EH (cell line): ENCODE measurements at places on chromosomes 12 and 14.
A peak's percentile ranks its signal among the peaks of the same experiment; 100 is the strongest.

- no peak for DNase-seq
Observed at GRCh38 chr12:5973461-5974115, 28.5 kb upstream of the ANO2 start.

DNA sequence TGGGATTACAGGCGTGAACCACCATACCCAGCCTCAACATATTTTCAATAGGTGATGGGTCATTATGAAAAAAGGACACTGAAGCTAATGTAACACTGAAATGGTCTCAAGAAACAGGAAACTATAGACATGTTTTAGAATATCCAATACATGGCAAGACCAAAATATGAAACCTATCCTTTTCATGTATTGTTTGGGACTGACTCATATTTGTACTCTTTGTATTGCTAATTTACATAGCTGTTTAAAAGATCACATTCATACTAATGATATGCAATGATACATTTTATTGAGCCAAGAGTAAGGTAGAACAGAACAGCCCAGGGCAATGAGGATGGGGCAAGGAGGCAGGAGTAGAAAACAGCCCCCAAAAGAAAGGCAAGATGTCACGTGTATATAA lies 32.6 kb downstream of the RESF1 start:
- no peak for DNase-seq

GRCh38 chr12:93979189-93979588 lies 169.2 kb upstream of the PLXNC1 start:
- DNase-seq, result peak; percentile 37

- DNase-seq, result no peak
Observed at GRCh38 chr14:72752034-72752412, 141.9 kb downstream of the DPF3 start.

DNA sequence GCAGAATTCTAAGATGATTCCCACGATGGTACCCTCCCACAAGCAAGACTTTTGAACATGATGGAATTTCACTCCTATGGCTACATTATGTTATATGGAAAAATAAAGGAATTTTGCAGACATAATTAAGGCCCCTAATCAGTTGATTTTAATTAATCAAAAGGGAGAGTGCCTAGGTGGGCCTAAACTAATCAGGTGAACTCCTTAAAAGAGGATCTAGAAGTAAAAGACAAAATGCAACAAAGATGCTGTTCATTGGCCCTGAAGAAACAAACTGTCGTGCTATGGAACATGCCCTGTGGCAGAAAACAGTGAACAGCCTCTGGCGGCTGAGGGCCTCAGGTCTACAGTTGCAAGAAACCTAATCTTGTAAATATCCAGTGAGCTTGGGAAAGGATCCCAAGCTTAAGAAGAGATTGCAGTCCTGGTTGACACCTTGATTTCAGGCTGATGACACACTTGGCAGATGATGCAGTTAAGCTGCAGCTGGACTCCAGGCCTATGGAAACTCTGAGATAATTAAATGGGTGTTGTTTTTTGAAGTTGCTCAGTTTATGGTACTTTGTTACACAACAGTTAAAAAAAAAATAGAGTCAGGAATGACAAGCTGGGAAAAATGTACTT lies 13.8 kb downstream of the TMCC3 start:
- no peak for DNase-seq

DNA sequence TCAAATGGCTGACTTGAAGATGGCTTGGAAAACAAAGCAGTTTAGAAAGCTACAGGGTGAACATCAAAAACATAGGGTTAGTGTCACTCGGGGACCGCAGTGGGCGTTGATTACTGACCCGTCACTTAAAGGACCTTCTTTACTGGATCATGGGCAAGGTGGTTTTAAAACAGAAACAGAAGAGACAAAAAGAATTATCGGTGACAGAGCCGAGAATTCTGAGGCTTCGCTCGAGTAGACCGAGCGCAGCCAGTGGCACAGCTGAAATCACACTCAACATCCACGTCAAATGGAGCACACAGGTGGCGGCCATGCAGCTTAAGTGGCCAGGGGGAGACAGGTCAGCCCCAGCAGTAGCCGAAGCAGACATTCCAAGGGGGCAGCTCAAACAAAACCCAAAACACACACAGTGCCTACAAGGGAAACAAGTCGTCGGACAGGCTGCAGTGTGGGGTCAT lies 17.3 kb downstream of the SNRNP35 start:
- DNase-seq, result no peak

DNA sequence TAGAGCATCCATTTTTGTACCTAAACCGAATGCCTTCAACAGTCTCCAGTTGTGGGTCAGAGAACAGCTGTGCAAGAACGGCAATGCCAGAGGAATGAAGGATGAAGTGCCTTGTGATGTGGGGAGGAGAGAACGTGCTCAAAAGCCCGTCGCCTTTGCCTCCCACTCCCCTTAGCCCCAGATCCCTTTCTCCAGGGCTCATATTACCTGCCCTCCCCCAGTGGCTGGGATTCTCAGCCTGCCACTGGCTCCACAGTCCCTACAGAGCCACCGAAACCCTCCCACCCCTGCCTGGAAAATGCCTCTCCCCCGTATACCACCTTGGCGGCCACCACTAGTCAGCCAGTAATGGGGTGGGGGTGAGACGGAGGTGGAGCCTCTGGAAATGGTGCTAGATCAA lies 158.5 kb downstream of the ZFP36L1 start:
- DNase-seq, result no peak

GRCh38 chr12:2856051-2856450 lies 788 bp downstream of the TEX52 start:
- DNase-seq, result peak; percentile 20

- DNase-seq, result no peak
Observed at GRCh38 chr14:89121968-89122620, 294.9 kb downstream of the FOXN3 start.

DNA sequence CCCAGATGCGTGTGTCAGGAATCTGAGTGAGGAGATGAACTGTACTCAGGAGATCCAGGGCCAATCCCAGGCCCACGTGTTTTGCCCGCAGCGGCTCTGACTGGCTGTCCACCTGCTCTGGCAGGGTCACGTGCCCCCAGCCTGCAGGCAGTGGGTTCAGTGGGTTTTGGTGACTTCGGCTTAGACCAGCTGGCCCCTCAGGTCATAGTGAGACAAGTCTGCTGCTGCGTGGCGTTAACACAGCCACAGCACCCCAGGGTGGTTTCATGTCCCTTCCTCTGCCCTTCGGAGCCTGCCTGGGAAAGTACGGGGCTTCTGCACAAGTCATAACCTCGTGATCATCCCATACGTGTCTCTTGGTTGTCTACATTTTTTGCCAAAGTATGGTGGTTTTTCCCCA lies 2.6 kb downstream of the FBRSL1 start:
- no peak for DNase-seq

GRCh38 chr14:23543403-23543802 lies 8.2 kb downstream of the ZFHX2 start:
- DNase-seq, result no peak

DNA sequence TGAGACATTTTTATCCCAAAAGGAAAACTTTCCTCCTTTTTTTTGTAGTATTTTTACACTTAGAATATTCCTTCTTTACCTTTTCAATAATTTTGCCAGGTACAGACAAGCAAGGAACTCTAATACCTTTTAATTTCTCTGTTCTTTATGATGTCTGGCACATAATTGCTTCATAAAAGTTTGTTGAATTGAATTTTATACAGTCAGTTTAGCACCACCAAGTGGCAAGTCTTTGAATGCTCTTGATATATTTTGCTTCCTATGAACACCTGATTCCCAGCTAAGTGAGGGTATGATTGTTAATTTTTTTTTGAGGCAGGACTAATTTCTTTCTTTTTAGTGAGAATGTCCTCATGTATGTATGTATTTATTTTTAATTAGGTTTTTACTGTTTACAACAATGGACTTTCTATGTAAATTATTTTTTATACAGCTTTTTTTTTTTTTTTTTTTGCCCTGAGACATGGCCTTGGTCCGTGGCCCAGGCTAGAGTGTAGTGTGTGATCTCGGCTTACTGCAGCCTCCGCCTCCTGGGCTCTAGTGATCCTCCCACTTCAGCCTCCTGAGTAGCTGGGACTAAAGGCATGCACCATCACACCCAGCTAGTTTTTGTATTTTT lies 6.9 kb downstream of the TBC1D15 start:
- DNase-seq, result peak; percentile 43

DNA sequence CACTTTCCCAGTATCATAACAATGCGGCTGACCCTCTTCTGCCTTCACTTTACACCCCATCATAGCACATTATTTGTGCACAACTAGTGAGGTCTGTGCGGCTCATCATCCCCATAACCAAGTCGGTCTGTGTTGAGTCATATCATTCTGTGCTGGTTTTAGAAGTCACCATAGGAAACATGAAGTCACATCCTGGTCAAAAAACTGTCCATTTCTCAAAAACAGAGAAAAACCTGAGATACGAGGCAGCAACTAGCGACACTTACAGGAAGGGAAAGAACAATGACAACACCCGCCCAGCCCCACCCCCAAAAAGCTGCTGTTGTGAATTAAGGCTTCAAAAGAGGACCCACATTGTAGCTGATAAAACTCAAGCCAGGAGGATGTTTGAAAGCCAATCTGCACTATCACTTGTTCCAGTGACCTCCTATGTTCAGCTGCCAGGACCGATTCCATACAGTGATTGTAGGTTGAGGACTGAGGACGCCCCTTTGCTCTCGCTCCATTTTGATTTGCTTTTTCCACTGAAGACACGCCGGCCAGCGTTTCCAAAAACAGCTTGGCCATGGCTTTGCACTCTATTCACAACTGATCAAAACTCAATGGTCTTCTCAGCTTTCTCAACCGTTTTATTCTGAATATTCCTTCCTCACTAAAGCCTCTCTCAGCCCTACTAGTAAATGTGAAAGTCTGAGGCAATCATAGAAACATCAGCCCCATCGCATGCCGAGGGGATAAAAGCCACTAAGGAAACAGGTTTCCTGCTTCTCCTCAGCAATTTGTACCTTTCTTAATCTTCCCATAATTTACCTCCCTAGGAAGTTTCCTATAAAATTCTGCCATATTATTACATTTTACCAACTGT lies 87.5 kb downstream of the DUSP16 start:
- DNase-seq, result peak; percentile 30

- no peak for DNase-seq
Observed at GRCh38 chr12:81146228-81147225, 68.6 kb downstream of the ACSS3 start.

DNA sequence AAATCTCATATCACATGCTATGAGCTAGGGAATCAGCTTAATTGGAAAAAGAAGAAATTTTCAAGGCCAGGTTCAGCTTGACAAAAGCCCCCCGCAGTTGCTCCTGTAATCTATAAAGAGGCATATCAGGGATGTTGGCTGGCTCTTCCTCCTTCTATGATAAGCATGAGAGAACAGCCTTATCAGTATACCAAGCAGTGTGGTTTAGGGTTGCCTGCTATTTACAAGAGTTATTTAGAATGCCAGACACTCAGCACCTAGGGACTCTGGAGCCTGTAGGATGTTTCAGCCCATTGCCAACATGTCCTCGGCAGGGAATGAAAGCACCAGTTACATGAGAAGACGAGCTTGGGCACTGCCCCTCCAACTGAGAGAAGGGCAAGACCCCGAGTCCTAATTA lies 89.5 kb upstream of the TMPO start:
- no peak for DNase-seq

- DNase-seq, result no peak
Observed at GRCh38 chr14:40838601-40839000, 768.1 kb upstream of the LRFN5 start.

DNA sequence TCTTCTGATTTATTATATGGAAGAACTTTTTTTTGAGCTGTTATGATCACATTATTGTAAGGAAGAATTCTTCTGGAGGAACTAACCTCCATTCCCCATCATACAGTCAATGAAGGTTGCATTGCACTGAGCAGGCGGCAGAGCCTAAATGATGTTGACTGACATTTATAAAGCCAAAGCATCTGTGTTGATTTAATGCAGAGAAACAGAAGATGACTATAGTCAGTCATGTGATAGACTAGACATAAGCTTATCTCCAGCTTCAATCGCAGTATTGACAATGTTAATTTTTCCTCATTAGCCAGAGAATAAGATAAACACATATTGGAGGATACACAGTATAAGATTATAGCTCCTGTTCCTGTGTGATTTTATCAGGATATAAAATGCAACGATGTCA lies 82.0 kb downstream of the PRICKLE1 start:
- no peak for DNase-seq

GRCh38 chr12:67506739-67507138 lies 141.8 kb upstream of the DYRK2 start:
- DNase-seq, result no peak

DNA sequence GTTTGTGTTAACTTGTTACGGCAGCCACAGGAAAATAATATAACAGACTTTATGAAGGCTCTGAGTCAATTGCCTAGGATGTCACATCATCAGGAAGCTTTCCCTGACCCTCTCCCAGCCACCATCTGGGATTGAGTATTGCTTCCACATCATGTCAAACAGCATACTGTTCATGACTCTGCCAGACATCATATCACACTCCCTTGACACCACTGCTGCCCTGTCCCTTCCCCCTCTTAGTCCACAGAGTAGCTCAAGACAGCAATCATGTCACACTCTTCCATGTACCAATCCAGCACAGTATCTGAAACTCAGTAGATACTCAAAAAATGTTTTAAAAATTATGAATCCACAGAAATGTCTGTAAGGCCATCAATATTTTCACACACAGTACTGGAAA lies 168.0 kb downstream of the PIK3C2G start:
- DNase-seq, result no peak

DNA sequence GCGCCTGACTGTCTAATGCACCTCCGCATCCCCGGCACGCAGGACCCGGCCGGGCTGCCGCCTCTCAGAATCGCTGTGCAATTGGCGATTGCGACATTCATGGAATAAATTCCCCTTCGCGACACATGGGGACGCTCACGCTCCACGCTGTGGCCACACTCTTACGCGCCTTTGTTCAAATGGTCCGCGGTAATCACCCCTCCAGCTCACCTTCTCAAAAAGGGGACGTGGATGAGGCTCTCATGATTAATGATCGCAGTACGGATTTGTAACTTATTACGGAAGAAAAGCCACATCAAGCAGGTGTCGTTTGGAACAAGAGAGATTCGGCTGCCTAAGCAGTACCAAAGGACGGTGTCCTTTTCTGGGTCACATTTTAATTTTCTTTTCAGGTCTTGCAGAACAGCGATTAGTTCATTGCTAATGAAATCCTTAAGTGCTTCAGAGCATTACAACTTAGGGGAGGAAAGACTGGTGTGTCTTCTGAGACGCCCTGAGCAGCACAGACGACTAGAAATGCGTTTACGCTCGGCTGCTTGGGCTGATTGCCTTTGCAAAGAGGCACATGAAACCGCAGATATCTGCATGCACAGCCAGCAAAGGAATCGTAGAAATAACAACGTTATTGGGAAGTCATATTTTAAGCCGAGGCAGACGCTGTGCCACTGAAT lies 37.3 kb upstream of the ADGRD1 start:
- DNase-seq, result peak; percentile 58

DNA sequence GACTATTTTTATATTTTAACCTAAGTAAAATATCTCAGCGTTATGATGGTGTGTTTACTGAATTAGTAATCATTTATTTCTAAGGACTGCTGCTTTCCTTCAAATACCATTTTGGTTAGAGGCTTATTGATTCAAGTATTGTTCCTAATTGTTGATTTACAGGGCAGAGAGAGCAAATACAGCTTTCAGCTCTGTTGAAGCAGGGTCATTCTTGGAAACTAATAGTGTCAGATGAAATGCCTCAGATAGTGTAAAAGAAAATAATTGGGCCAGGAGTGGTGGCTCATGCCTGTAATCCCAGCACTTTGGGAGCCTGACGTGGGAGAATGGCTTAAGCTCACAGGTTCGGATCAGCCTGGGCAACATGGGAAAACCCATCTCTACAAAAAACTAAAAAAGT lies 249.3 kb downstream of the FUT8 start:
- DNase-seq, result no peak

- DNase-seq, result peak; percentile 54
Observed at GRCh38 chr12:14960548-14961465, 594 bp downstream of the ARHGDIB start.

- peak; percentile 66 for DNase-seq
Observed at GRCh38 chr14:99838639-99839134, 45.5 kb downstream of the EML1 start.
